Neural crest cell (in vitro differentiated cells): ENCODE measurements at places on chromosomes 16 and 17. TPM values are rescaled to one million over a fixed set of nuclear protein-coding genes. Genes with fewer than 3 reads are reported as not detected.

CSH1 gene
- not detected in 2 replicates for total RNA-seq

GRCh38 chr16:51757124-51757470, 606.0 kb upstream of the SALL1 start:
- H3K27ac ChIP-seq: no peak overlapping the region
- no peaks in the 10 kb centered on the region for H3K36me3 ChIP-seq
- no peak for DNase-seq
- peaks cover 71% of the 10 kb centered on the region for H3K4me1 ChIP-seq

- H3K4me3 ChIP-seq: no peak overlapping the region
- peaks cover 4% of the 10 kb centered on the region for H3K36me3 ChIP-seq
- no peak for DNase-seq
- H3K27me3 ChIP-seq: peaks cover 11% of the 10 kb centered on the region
Observed at GRCh38 chr16:22369221-22369811, 5.1 kb downstream of the CDR2 start.

- no peak for DNase-seq
- no peaks in the 10 kb centered on the region for H3K36me3 ChIP-seq
- no peaks in the 10 kb centered on the region for H3K4me1 ChIP-seq
- no peak overlapping the region for H3K27ac ChIP-seq
- H3K27me3 ChIP-seq: no peaks in the 10 kb centered on the region
- no peak overlapping the region for H3K4me3 ChIP-seq
Observed at GRCh38 chr16:88430185-88430523, 22.9 kb upstream of the ZFPM1 start.

- H3K36me3 ChIP-seq: no peaks in the 10 kb centered on the region
- H3K27me3 ChIP-seq: peaks cover 97% of the 10 kb centered on the region
- no peaks in the 10 kb centered on the region for H3K4me1 ChIP-seq
- DNase-seq: no peak
- H3K27ac ChIP-seq: no peak overlapping the region
- no peak overlapping the region for H3K4me3 ChIP-seq
Observed at GRCh38 chr17:39739885-39740356, 2.2 kb downstream of the GRB7 start.

DNA sequence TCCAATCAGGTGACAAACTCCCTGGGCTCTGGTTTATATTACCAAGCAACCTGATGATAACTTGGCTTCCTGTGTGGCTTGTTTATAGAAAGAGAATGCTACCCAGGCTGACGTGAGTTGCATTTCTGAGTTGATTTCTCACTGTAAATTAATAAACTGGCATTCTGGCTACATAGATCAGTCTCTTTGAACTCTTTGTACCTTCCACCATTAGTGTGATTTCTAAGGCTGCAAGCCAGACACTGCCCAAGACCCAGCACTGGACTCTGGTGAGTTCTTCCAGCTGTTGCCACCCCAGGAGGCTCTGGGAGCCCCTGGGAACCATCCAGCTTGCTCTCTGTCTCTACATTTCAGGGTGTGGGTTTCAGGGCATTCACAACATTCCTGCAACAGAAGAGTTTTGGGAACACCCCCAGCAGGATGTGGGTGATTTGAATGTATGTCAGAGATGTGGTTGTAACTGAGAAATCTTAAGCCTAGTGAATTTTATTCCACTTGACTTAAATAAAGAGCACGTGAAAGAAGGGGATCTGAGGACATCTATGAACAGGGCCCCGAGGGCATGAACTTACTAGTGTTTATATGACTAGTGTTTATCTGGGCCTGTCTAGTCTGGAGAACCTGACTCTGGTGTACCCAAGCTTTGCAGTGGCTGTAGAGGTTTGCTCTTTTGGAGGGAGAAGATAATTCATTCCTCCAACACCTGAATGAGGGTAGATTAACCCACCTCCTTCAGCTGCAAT, 30.3 kb upstream of the LRRC37A start:
- H3K4me1 ChIP-seq: peaks cover 17% of the 10 kb centered on the region
- H3K27ac ChIP-seq: no peak overlapping the region
- H3K4me3 ChIP-seq: peak overlapping the region; percentile 75
- no peak for DNase-seq

TSPAN10 gene
- 1.5 and 1.6 TPM in 2 replicates for total RNA-seq

DNA sequence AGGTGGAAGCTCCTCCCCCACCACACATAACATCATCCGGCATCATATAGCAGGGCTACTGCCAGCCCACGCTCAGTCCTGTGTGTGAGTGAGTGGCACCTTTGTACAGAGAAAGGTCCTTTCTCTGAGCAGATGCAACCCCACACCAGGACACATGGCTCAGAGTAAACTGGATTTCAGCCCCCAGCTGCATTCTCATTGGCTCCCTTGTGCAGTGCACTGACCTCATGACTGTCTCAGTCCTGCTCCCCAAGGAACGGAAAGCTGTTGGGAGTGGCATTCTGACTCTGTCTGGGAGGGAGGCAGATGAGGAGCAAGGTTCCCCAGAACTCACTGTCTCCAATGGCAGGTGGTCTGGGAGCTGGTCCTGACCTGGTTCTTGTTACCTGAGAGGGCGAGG, 244.1 kb downstream of the PHKB start:
- H3K27me3 ChIP-seq: no peaks in the 10 kb centered on the region
- DNase-seq: no peak
- no peak overlapping the region for H3K27ac ChIP-seq
- no peak overlapping the region for H3K4me3 ChIP-seq
- H3K4me1 ChIP-seq: peaks cover 7% of the 10 kb centered on the region

ACBD4 gene
- 5.4 and 5.5 TPM in 2 replicates for total RNA-seq

DNA sequence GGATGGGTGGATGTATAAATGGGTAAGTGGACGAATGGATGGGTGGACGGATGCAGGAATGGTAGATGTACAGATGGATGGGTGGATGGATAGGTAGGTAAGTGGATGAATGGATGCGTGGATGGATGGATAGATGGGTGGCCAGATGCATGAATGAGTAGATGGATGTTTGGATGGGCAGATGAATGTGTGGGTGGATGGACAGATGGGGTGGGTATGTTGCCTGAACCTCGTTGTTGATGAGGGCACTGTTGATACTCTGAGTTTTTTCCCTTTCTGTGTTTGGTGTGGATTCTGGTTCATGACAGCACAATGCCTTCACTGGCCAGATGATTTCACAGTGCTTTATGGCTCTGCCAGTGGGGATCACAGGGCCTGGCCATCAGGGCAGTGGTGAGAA, 208.3 kb downstream of the NPIPB11 start:
- H3K27me3 ChIP-seq: no peaks in the 10 kb centered on the region
- no peak for DNase-seq
- peak overlapping the region; percentile 35 for H3K27ac ChIP-seq
- peaks cover 6% of the 10 kb centered on the region for H3K4me1 ChIP-seq
- no peaks in the 10 kb centered on the region for H3K36me3 ChIP-seq

SMYD4 gene
- 29.3 and 32.2 TPM in 2 replicates for total RNA-seq

RPS2 gene
- total RNA-seq: 3,479 and 3,508 TPM in 2 replicates

DNA sequence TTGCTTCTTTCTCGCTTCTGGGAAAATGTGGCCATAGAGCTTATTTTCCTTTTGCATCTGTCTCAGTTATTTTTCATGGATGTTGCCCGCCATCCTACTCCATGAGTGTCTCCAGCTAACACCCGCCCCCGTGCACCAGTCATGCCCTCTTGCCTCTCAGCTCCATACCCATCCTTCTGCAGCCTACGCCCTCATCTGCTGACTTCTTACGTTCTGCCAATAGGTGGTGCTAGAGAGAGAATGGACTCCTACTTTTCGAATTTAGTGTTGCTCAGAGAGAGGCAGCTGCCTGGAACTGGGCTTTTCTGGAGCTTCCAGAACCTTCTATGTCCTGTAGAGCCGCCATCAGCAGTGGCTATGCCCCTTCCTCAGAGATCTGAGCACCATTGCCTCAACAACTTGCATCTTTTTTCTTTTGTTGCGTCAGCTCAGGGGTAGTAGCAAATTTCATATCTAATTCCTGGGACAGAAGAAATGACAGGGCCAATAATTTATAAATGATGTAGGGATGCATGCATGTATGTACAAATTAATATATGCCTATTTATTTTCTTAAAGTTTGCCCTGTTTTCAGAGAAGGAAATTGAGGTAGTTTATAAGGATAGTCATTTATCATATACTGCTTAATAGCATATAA, 119.7 kb upstream of the MYOCD start:
- peaks cover 12% of the 10 kb centered on the region for H3K27me3 ChIP-seq
- no peak overlapping the region for H3K27ac ChIP-seq
- no peaks in the 10 kb centered on the region for H3K36me3 ChIP-seq
- no peak overlapping the region for H3K4me3 ChIP-seq
- peak; percentile 33 for DNase-seq

ABHD15 gene
- 3.7 and 4.2 TPM in 2 replicates for total RNA-seq

SULT1A4 gene
- total RNA-seq: 3.0 and 4.3 TPM in 2 replicates

CPHXL gene
- total RNA-seq: not detected in 2 replicates
